ENCODE measurements at places on chromosomes 11 and 22. TPM values are rescaled to one million over a fixed set of nuclear protein-coding genes. Genes with fewer than 3 reads are reported as not detected.

- no peak for DNase-seq
Observed at GRCh38 chr11:61830237-61831105, 2.4 kb downstream of the FADS2 start.

DNA sequence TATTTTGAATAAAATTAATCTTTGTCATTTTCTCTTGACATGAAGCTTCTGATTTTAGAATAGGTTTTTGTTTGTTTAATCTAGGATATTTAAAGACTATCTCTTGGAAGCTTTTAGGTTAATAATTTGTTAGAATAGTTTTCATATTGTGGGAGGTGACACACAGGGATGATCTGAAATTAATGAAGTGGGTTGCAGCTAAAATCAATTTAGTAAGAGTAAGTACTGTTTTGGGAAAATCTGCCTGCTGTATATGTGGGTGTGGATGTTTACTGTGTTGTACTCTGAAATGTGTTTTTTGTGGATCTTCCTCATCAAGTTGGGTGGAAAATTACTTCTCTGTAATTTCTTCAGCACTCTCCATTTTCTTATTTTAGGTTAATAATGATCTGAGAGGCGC is 67.3 kb downstream of the BID start:
- DNase-seq: no peak

DNA sequence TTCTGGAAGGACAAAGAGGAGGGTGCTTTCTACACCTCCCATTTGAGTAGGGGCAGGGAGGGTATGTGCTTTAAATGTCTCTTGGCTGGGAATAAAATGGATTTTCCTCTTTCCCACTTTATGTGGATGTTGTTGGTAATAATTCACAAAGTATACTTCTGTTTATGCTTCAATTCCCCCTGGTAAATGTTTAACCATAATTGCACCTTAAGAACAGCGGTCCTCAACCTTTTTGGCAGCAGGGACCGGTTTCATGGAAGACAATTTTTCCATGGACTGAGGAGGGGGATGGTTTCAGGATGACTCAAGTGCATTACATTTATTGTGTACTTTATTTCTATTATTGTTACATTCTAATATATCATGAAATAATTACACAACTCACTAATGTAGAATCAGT is 4.0 kb upstream of the TP53AIP1 start:
- no peak for DNase-seq

- DNase-seq: peak; percentile 19
Observed at GRCh38 chr22:33209930-33210784, 152.0 kb upstream of the SYN3 start.

- no peak for DNase-seq
Observed at GRCh38 chr22:49086606-49087157, 741.0 kb downstream of the BRD1 start.

- DNase-seq: no peak
Observed at GRCh38 chr11:121282886-121283502, 9.6 kb upstream of the SC5D start.

- no peak for DNase-seq
Observed at GRCh38 chr22:39360242-39360641, 10.5 kb downstream of the SYNGR1 start.

GRCh38 chr11:34789196-34789834 is 126.9 kb downstream of the APIP start:
- no peak for DNase-seq

DNA sequence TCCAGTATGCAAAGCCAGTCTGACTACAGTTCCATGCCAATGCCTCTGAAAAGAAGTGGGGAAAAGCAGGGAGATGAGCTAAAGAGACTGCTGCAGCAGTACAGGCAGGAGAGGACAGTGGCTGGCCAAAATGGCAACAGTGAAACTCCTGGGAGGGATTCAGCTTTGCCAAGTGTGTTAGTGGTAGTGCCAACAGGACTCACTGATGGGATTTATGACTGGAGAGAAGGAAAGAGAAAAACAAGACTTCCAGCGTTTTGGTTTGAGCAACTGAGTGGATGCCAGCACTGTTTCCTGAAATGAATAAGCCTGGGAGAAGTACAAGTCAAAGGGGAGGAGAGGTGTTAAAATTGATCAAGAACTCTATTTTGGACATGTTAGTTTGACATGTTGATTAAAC is 80.9 kb downstream of the PLEKHA7 start:
- DNase-seq: no peak

DNA sequence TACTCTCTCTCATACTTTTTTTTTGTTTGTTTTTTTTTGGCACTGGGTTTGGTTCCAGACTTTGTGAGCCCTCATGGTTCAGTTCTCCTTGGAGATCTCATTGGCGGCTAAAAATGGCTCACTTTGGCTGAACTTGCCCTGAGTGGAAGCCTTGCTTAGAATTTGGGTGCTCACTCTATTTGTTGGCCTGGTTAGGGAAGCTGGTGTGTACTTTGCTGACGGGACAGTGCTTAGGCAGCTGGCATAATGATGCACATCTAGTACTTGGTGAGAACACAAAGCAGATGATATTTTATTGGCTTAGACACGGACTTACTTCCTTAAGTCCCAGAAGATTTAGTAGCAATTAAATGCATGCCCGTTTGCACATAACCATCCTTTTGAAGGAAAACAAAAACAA is 66.5 kb upstream of the GRAMD1B start:
- no peak for DNase-seq

DNA sequence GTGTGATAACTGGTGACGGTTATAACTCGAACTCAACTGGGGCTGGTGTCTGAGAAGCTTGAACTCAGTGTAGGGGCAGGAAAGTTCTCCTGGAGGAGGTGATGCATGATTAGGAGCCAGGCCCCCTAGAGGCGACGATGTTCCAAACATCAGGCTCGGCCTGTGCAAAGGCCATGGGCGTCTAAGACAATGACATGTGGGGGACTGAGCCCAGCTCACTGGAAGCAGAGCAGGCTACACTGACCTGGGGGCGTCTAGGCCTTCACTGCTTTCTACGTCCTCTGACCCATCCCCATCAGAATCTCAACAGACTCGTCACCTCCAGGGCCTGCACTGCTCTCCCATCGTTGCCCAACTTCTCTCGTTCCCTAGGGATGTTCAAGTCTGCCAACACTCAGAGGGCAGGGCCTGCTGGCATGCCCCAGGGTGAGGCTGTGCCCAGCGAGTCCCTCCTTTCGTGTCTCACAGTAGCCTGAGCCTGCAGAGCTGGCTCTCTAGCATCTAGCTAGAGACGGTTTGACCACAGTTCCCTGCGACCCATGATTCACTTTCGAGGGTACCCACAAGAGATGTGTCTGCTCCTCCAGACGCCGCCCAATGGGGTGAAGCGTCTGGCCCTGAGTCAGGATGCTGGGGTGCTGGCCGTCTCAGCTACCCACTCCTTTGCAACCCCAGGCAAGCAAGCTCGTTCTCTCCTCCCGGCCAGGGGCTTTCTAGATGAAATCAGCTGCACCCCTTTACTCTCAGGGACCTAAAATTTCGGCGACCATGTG is 1.1 kb upstream of the ATG16L2 start:
- peak; percentile 50 for DNase-seq

GRCh38 chr11:69231466-69232018 is 62.4 kb upstream of the MYEOV start:
- no peak for DNase-seq

GRCh38 chr11:129652835-129653234 is 162.8 kb upstream of the TMEM45B start:
- no peak for DNase-seq

- no peak for DNase-seq
Observed at GRCh38 chr11:26801601-26802000, 79.7 kb upstream of the SLC5A12 start.

DNA sequence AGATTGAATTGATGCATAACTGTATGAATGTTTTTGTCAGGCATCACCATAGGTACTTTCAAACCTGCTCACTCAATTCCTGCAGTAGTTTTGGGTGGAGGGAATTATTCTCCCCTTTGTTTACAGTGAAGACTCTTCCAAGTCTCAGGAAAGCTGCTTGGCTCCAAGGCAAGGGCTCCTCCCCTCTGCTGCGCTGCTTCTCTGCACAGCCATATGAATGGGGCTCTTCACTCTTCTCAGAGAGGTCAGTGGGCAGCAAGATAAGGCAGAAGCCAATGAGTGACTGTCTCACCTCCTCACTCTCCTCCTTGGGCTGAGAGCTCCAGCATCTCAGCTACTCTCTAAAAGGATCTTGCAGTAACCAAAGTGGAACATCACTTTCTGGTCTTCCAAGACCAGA is 165.7 kb upstream of the TTC12 start:
- no peak for DNase-seq

DNA sequence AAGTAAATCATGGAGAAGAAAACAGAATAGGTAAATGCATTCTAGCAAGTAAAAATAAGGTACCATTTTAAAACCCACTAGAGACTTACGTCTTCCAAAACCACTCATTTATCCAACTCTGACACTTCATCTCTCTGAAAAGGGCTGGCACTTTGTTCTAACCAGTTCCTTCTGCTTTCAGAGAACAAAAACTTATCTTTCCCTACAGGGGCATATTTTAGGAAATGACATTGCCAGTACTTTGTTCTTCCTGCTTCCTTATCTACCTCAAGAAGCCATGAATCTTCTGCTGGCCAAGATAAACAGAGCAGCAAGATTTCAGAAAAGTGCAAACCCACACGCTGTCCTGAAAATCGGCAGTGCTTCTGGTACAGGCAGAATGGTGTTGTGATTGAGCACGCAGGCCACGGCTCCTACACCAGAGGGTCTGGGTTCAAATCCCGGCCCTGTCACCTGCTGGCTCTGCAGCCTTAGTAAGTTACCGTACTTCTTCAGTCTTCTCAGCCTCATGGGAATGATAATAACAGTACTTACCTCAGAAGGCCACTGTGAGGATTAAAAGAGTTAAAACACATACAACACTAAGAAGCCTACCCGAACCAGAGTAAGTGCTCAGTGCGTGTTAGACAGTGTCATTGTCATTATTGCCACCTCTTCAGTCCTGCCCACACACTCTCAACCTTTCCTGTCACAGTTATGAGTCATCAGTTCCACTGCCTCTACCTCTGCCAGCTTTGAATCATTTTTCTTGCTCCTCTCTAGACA is 11.0 kb downstream of the MPZL3 start:
- peak; percentile 33 for DNase-seq

DNA sequence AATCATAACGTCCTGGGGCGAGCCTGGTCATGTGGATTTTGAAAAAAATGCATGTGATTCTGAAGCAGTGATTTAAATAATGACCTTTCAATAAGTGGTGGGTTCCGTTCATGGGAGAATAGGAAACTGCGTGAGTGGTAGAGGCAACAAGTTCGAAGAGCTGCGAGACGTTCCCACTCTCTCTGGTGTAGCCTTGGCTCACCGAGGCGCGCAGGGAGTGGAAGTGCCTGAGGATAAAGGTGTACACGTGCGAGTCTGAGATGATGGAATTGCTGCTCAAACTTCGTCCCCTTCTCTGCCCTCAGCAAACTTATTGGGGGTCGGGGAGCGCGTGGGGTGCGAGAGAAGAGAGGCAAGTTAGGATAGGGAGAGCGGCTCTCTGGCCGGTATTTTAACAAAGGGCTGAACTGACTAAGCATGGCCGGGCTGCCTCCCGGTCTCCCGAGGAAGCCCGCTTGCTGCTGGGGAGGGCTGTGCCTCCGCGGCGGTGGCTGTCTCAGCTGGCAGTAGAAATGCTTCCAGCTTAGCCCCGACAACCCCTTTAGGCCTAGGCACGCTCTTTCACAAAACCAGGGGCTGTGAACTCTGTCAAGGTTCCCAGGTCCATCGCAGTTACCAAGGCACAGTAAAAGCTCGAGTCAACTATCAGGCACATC is 875 bp upstream of the STT3A start:
- peak; percentile 45 for DNase-seq

DNA sequence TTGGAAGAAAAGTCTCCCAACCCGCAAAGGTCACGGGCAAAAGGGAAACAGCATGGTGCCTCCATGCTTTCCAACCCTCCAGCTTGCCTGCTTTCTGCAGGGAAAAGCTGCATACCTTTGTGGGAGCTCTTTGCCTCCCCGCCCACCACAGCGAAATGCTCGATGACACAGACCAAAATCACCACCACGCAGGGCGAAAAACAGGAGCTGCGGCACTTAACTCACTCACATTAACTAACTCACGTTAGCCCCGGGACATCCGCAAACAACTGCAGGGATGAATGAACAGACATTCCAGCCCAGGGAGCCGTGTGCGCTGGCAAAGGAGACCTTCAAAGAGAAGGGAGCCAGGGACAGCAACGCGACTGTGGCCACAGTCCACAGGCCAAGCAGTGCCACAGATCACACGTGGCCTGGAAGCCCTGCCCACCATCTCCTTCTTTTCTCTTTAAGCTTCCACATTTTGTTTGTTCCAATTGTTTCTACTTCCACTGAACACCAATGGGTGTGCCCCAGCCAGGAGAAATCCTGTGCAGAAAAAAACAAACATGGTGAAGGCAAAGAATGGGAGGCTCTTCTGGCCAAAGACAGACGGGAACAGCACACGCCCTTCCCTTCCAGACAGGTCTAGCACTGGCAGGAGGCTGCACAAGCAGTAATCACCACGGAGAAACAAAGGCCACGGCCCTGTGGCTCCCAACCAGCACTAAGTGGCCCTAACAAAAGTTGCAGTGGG is 39.3 kb downstream of the DUSP8 start:
- DNase-seq: no peak

- DNase-seq: no peak
Observed at GRCh38 chr22:26442086-26442756, 13.2 kb downstream of the ASPHD2 start.

- DNase-seq: peak; percentile 38
Observed at GRCh38 chr11:112770487-112770886, 190.7 kb upstream of the NCAM1 start.

Gene MAP6
- 2.6 TPM for total RNA-seq

Gene PNPLA5
- total RNA-seq: not detected

Gene CHRM1
- total RNA-seq: not detected

Gene F2
- not detected for total RNA-seq

Gene C11orf87
- total RNA-seq: not detected

Gene ANKRD49
- total RNA-seq: 13.5 TPM

Gene LRRC56
- total RNA-seq: 2.3 TPM

Gene LARGE1
- total RNA-seq: 12.5 TPM

Gene APOBEC3H
- not detected for total RNA-seq

Gene CRYBB2
- not detected for total RNA-seq

Data from body of pancreas (tissue), 4 donors.